CD4-positive, alpha-beta T cell (primary cell): ENCODE measurements at places on chromosomes 3 and 15.

DNA sequence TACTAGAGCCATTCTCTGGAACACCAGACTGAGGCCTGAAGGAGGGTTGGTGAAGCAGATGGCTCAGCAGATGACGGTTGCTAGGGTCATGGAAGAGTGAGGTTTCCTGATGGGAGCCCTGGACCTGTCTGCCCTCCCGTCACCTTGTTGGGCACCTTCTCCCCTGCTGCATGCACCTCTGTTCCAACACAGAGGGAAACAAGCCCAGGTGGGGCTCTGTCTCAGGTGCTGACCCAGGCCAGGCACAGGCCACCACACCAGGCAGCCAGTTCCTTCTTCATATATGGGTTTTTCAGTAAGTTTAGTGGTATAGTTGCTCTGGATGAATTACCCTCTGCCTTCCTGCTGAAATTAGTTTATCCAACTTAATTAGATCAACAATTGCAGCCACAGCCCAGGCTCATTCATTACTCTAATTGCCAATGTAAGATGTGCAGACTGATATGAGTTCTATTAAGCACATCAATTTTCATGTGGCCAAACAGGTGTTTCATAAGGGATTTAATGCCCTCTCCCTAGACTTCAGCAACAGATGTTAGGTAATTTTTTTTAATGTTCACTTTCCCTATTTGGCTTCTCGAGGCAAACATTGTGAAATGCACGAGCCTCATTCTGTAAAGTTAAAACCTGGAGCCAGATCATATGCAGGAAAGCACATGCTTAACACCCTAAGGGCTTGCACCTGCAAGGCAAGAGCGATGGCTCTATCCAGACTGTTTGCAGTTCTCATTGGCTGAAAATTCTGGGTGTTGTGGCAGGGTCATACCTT lies 174.8 kb downstream of the CHDH start:
- no peak for DNase-seq

GRCh38 chr15:76376029-76376428 lies 39.5 kb downstream of the ISL2 start:
- DNase-seq, result no peak

- no peak for DNase-seq
Observed at GRCh38 chr15:39888809-39889208, 31.3 kb downstream of the GPR176 start.

DNA sequence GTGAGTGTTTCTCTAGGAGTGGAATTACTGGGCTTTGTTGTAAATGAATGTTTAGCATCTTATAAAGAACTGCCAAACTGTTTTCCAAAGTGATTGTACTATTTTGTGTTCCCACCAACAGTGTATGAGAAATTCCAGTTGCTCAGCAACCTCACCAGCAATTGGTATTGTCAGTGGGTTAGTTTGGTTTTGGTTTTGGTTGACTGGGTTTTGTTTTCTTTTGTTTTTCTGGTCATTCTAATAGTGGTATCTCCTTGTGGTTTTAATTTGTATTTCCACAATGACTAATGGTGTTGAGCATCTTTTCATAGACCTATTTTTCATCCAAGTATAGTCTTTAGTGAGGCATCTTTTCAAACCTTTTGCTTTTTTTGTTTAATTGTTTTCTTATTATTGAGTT lies 27.1 kb downstream of the FILIP1L start:
- no peak for DNase-seq

DNA sequence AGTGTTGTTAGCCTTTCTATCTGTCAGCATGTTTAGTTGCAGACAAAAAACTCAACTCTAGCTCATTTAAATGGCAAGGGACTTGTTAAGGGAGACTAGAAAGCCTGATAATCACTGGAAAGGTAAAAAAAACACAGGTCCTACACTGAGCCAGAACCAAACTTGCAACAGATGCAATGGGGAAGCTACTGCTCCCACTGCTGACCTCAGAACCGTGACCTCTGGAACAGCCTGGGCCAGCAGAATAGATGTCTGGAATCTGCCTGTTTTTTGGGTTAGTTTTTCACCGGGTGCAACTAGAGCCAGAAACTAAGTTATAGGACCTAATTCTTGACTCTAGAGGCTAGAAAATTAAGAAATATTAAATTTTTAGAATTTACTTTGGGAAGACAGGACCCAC lies 32.5 kb upstream of the ARL14 start:
- DNase-seq, result no peak

DNA sequence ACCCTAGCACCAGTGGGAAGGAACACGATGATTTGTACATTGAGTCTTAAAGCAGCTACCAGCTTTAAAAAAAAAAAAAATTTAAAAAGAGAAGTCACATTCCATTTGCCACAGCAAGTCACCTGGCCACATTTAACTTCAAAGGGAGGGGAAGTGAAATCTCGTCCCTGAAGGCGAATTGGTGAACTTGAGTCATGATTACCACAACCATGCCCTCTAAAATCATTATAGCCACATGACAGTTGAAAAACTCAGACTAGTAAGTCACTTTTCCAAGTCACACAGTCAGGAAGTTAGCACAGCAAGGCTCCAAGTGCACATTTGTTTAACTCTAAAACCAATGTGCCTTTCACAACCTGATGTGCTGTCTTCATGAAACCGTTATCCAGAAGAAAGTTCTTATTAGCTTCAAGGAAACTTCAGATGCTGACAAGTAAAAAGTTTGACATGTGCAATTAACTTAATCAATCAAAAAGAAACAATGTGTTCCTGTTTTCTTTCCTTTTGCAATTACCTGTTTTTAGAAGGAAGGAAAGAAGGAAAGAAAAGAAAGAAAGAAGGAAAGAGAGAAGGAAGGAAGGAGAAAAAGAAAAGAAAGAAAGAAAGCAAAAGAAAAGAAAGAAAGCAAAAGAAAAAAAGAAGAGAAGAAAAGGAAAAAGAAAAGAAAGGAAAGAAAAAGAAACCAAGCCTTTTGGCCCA lies 8.3 kb upstream of the THSD4 start:
- DNase-seq, result no peak

DNA sequence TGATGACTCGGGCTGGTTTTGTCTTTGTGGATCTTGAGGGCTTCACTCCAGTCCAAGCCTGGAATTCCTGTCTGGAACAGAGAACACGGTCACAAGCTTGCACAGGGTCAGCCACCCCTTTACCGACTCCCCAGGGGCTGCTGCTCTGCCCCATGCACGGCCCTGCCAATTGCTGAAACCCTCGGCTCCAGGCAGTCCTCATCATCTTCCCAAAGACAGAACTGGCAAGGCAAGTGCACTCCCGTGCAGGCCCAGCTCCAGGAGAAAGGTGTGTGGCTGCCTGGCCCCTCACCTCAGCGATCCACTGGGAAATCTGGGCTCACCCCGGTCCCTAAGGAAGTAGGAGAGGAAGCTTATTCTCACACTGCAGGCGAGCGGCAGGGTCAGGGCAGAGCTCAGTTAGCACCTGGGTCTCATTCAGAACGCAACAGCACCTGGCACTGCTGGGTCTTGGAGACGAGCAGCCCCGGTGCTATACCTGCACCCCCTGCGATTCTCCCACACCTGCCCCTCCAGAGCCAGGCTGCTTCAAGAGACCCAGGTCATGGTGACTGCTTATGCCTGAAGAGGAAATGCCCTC lies 7.2 kb downstream of the MAP6D1 start:
- DNase-seq, result no peak

GRCh38 chr3:8112587-8112986 lies 389.0 kb upstream of the LMCD1 start:
- no peak for DNase-seq

- DNase-seq, result no peak
Observed at GRCh38 chr15:53841651-53842050, 82.2 kb upstream of the WDR72 start.

- no peak for DNase-seq
Observed at GRCh38 chr15:74528876-74529275, 12.1 kb upstream of the ARID3B start.

GRCh38 chr15:50377867-50378751 lies 23.1 kb upstream of the GABPB1 start:
- no peak for DNase-seq

DNA sequence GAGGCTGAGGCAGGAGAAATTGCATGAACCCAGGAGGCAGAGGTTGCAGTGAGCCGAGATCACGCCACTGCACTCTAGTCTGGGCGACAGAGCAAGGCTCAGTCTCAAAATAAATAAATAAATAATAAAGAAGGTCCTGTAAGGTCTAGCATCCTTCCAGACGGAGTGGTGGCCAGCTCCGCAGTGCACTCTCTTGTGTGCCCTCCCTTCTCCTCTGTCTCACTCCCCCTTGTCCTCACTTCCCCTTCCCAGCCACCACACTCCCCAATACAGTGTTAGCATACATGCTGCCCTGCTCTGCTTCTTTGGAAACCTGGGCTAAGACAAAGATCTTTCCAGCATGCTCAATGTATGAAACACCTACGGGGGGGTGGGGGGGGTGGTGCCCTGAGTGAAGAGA lies 3.4 kb upstream of the CLN6 start:
- peak; percentile 43 for DNase-seq
